Myocyte (in vitro differentiated cells): ENCODE measurements at places on chromosomes 11 and 22. TPM values are rescaled to one million over a fixed set of nuclear protein-coding genes. Genes with fewer than 3 reads are reported as not detected.
A peak's percentile ranks its signal among the peaks of the same experiment; 100 is the strongest.

Gene IGSF9B
- total RNA-seq: 0.24 TPM in 1 of 2 replicates, not detected in the other

Gene CCDC134
- total RNA-seq: 12.3 and 22.1 TPM in 2 replicates

Gene MFRP
- total RNA-seq: 0.05 and 0.31 TPM in 2 replicates

Gene KCNK4
- not detected in 2 replicates for total RNA-seq

Gene CARNS1
- 49.7 and 83.0 TPM in 2 replicates for total RNA-seq

Gene MRGPRF
- 0.21 TPM in 1 of 2 replicates, not detected in the other for total RNA-seq

Gene MMP12
- not detected in 2 replicates for total RNA-seq

Gene BIK
- not detected in 2 replicates for total RNA-seq

Gene PHF21B
- 0.35 and 1.9 TPM in 2 replicates for total RNA-seq

Gene ELF5
- not detected in 2 replicates for total RNA-seq

Gene LARGE1
- total RNA-seq: 22.6 and 23.9 TPM in 2 replicates

Gene CAPRIN1
- total RNA-seq: 177 and 195 TPM in 2 replicates

DNA sequence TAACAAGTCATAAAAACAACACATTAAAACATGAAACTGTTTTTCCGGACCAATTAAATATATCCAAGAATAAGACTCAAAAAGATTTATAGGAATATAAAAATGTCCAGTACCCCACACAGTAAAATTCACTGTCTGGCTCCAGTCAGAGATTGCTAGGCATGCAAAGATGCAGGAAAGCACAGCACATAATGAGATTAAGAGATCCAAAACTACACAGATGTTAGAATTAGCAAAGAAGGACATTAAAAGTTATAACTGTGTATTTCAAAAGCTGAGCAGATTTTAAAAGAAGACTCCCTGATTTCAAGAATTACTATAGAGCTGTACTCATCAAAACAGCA lies 13.6 kb downstream of the LRRC75B start:
- no peak for DNase-seq

- no peak for DNase-seq
These were observed 455.9 kb upstream of the CNTN5 start for GRCh38 chr11:98564881-98565280.

DNA sequence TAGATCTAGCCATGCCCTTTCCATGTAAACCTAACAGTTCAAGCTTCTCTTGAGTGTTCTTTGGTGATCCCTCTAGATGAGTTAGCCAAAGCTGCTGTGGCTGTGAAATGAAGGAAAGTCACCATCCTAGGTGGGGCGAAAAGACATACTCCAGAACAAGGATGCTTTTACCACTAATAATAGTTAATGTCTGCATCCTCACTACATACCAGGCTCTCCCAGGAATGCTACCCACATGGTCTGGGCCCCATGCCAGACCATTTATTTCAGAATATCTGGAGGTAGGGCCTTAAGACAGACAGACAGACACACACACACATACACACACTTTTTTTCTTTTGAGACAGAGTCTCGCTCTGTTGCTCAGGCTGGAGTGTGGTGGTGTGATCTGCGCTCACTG lies 14.7 kb downstream of the ABTB2 start:
- DNase-seq: peak; percentile 90

DNA sequence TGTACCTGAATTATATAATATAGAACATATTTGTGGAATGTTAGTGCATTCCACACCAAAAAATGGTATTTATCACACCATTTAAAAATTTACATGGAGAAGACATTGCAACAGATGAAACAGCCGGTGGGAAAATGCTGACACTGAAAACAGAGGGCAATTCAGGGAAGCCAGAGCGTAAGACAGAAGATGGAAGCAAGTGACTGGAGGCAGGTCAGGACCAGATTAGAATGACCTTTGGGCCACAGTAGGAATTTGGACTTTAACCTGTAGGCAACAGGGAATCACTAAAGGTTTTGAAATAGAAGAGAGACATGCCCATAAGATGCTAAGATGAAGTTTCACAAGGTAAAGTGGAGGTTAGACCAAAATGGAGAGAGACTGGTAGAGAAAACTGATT lies 60.5 kb downstream of the METTL15 start:
- no peak for DNase-seq

GRCh38 chr11:130435671-130436070 lies 7.3 kb upstream of the ADAMTS8 start:
- no peak for DNase-seq

GRCh38 chr11:9700105-9700801 lies 36.4 kb downstream of the SWAP70 start:
- no peak for DNase-seq

DNA sequence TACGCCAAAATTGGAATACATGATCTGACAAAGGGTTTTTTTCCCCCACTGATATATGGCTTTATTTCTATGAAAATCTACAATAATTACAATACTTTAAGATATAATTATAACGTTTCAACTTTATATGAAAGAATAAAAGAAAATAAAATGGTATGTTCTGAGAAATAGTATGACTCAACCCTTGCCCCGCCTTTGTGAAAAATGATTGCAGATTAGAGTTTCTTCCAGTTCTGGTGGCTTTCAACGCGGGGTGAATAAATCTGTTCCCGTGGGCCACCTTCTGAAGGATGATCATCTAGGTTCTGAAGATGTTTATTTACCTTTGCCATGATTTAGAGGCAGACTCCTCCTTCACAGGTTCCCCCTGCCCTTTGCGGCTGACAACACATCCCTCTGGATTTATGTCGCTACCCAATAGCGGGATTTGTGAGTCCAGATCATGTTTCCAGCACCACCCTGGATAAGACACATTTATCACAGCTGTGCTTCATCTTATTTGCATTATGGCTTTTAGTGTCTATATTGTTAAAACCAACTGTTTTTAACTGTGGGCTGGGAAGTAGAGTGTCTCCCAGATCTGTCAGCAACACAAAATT lies 607.0 kb upstream of the KIRREL3 start:
- DNase-seq: no peak

- no peak for DNase-seq
These were observed 28.7 kb downstream of the DDIAS start for GRCh38 chr11:82930229-82930628.

DNA sequence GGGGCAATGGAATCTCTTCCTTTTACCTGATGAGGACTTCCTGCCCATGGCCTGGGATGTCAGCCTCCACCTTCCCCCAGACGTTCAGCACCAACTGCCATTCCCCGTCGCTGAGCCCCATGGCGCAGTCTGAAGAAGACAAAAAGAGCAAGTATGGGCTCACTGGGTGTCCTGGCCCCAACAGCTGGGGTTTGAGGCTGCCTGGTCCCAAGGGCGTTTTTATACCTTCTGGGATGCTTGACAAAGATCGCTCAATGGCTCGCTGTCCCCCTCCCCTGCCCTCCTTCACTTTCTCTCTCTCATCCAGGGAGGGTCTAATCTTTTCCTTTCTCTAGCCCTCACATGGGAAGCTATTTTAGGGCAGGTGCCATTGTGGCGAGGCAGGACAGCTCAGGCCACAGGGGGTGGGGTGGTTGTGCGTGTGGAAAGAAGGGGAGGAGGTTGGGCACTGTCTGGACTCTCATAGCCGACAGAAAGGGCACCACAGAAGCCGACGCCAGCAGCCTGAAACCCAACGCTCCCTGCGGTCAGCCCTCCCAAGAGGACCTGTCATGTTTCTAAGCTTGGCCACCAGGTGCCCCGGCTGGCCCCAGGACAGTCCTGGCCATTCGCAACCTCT lies at the start of gene MB:
Gene MB, minus strand, starts transcription at position 193 of the 619 bp plus-strand sequence. Its CDS starts 72 bp downstream, at position 121.
- DNase-seq: peak; percentile 80

GRCh38 chr11:12160680-12161079 lies 50.3 kb downstream of the MICAL2 start:
- peak; percentile 52 for DNase-seq

DNA sequence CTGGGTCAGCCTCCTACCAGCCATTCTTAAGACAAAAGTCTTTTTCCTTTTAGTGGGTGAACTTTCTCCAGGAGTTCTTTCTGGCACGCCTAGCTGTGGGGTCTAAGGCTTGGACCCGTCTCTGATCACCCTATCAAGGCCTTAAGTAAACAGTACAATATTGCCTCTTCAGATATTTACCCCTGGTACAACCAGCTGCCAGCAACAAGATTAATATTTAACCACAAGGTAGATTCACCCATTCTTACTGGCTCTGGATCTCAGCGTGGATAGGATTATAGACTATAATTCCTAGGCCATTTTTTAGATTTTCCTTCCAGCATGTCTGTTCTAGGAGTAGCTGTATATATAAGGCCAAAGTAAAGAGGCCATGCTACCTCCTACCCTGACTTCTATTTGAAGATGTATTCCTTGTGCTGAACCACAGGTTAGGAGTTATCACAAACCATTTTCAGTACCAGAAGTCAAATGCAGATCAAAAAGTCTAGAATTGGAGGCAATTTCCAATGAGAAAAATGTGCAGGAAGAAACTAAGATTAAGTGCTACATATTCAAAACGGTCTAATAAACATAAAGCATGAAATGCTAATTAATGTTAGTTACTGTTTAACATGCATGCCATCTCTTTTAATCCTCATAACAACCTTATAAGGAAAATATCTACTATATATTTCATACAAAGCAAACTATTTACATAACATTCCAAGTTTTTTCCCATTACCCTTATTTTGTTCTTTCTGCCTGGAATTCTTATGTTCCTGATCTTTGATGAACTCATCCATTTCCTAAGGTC lies 110.0 kb upstream of the SYN3 start:
- DNase-seq: no peak

DNA sequence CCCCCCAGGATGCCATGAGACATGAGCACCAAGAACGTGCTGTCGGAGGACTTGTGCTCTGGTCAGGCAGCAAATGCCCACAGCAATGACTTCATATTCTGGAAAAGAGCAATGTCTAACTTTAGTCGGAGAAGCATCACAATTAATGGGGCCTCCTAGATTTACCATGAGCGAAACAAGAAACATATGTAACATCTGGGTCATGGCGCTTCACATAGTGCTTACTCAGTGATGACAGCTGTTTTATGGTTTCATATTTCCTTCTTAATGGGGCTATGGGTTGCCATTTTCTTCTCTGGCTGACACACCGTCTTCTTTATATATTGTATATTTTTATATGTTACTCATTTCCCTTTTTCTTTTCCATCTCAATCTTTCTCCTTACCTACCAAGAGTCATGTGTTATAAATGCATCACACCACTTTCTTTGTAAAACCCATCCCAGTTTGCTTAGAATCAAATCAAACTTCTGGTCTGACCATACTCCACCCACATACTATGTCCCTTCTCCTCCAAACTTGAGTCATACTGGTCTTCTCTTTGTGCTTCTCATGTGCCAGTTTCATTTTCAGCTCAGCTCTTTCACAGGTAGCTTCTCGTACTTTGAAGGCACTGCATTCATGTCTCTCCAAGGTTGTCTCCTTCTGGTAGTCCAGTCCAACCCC lies 9.4 kb upstream of the CASP12 start:
- DNase-seq: no peak

DNA sequence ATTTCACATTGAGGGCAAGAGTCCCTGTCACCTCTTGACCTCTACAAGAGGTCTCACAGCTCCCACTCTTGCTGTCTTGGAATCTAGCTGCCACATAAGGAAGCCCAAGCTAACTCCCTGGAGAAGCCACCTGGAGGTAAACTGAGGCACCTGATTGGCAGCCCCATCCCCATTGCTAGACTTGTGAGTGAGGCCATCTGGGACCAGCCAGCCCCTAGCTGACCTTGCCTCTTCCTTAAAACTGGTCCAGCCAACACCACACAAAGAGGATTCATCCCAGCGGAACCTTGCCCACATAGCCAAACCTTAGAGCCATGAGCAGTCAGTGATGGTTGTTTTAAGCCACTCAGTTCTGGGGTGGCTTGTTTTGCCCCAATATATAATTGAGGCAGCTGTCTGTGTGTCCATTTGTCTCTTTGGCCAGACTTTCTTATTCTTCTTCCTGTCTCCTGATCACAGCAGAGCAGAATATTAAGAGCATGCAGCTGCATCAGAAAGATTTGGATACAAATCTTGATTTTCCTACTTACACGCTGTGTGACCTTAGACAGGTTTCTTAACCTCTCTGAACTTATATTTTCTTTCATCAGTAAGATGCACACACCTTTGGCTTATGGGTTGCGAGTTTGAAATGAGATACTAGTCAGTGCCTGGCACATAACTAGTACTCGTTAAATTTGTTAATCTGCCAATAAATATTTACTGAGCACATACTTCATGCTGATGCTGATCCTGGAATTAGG lies 74.3 kb upstream of the TP53I11 start:
- DNase-seq: no peak

- DNase-seq: no peak
These were observed 12.1 kb downstream of the MTNR1B start for GRCh38 chr11:92981508-92982043.

- no peak for DNase-seq
These were observed 676.0 kb downstream of the NTM start for GRCh38 chr11:132046288-132046865.

GRCh38 chr11:46676436-46677158 lies 23.8 kb downstream of the ARHGAP1 start:
- DNase-seq: no peak

- DNase-seq: no peak
These were observed 42.6 kb upstream of the EED start for GRCh38 chr11:86202013-86202336.
